ENCODE measurements at places on chromosomes 13 and 19.
A peak's percentile ranks its signal among the peaks of the same experiment; 100 is the strongest.

- DNase-seq = no peak
Observed at GRCh38 chr19:5247957-5248705, 92.5 kb downstream of the PTPRS start.

- DNase-seq = no peak
Observed at GRCh38 chr13:25118378-25118905, 22.5 kb downstream of the PABPC3 start.

GRCh38 chr19:3684054-3684816 is 16.0 kb downstream of the PIP5K1C start:
- no peak for DNase-seq

GRCh38 chr13:44884076-44884729 is 105.1 kb downstream of the NUFIP1 start:
- DNase-seq = no peak

GRCh38 chr19:51687791-51688670 is 5.1 kb upstream of the SPACA6 start:
- DNase-seq = no peak

DNA sequence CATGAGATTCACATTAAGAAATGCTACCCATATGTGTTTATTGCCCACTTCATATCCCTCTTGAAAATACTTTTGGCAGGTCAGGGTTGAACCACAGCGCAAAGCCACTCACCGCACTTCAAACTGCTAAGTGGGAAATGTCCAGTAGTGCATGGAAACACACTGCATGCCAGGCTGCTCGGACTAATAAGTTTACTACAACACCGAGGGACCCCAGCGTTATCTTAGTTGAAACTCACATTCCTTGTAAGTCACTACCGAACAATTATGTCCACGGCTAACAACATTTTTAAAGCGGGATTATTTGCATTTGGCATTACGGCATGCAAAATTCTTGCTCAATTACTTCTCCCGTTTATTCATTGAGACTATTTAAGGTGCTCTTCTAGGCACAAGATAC is 4.0 kb downstream of the BRD4 start:
- no peak for DNase-seq

DNA sequence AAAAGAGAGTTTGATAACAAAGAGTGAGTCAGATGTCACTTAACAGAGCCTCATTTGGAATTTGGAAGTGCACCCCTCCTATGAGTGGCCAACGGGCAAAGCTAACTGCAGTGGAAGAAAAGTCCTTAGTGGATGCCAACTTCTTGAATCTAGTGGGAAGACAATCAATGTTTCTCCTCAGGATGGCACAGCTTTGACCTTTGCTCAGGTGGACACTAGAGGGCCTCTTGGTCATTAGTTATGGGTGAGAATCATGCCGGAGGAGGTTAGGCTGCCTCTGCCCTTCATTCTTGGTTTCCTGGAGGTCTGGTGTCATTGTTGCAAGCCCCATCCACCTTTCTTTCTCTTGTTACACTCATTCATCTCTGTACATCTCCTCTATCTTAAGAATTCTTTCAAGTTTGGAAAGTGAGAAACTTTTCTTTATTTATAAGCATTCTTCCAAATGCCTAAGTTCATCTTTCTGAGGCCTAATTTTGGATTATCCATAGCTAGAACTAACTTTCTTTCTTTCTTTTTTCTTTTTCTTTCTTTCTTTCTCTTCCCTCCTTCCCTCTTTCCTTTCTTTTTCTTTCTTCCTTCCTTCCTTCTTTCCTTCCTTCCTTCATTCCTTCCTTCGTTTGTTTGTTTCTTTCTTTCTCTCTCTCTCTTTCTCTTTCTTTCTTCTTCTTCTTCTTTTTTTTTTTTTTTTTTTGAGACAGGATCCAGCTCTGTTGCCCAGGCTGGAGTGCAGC is 327.2 kb upstream of the TSHZ3 start:
- DNase-seq = peak; percentile 37

GRCh38 chr13:22903925-22904324 is 276.9 kb upstream of the SGCG start:
- no peak for DNase-seq

DNA sequence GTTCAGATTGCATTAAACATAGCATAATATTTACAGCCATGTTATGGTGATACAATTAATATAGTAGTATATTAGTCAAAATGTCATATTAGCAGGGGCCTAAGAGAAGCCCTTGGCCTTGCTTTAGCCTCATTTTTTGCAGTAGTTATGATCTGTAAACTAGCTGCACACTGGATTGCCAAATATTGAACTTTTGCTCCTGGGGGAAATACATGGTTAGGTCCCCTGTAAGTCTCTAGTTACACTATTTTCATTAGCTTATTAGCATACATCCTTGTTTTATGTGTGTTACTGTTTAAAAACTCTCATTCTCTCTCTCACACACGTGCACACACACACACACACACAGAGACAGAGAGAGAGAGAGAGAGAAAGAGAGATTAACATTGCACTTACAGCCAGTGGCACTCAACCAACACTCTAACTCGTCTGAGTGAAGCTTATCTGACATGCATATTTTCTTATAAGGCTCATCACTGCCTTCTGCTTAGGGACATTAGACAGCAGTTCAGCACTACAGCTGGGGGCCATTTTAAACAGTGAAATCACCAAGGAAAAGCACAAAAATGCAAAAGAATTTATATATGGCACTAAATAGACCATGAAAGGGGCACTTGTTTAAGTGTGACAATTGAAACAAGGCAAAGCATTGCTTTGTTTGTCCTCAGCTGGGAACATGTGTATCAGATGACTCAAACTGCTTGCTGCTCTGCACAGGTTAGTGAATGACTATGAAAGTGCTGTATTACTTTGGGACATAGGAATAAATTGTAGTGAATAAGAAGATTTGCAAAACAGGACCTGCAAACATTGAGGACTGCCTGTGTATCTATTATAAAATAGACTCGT is 278.7 kb downstream of the GPC6 start:
- no peak for DNase-seq

- peak; percentile 43 for DNase-seq
Observed at GRCh38 chr13:48235341-48236135, 2.5 kb downstream of the ITM2B start.

DNA sequence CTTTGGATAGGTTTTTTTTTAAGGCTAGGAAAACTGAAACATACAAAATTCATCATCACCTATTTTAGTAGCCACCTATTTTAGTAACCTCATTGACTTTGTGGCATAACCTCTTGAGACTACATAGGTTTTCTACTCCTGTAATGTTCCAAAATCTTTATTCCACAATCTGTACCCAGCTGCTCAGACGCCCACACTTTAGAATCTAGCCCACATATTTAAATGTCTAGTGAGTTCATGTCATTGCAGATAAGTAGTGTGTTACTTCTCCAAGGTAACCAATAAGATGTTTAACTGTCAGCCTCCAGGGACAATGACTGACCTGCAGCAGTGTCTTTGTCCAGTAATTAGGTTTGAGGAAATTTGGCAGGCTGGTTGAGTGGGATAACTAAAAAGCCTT is 330.2 kb downstream of the MZT1 start:
- DNase-seq = no peak

- DNase-seq = no peak
Observed at GRCh38 chr19:46862974-46863632, 2.3 kb downstream of the ARHGAP35 start.
